ENCODE measurements at places on chromosomes 13 and 19.
A peak's percentile ranks its signal among the peaks of the same experiment; 100 is the strongest.

GRCh38 chr19:43591904-43592772 lies 3.8 kb downstream of the IRGQ start:
- DNase-seq = no peak
- no peak overlapping the region for H3K4me3 ChIP-seq
- no peak overlapping the region for H3K27ac ChIP-seq
- peaks cover 15% of the 10 kb centered on the region for H3K4me1 ChIP-seq
- no peaks in the 10 kb centered on the region for H3K27me3 ChIP-seq
- H3K36me3 ChIP-seq = peaks cover 11% of the 10 kb centered on the region

- no peaks in the 10 kb centered on the region for H3K27me3 ChIP-seq
- H3K27ac ChIP-seq = no peak overlapping the region
- H3K36me3 ChIP-seq = no peaks in the 10 kb centered on the region
- no peak overlapping the region for H3K4me3 ChIP-seq
- no peaks in the 10 kb centered on the region for H3K4me1 ChIP-seq
Observed at GRCh38 chr13:29572575-29572974, 22.9 kb downstream of the SLC7A1 start.

- no peak overlapping the region for H3K4me3 ChIP-seq
- no peak for DNase-seq
- no peak overlapping the region for H3K27ac ChIP-seq
- H3K36me3 ChIP-seq = no peaks in the 10 kb centered on the region
- H3K27me3 ChIP-seq = no peaks in the 10 kb centered on the region
- H3K4me1 ChIP-seq = no peaks in the 10 kb centered on the region
Observed at GRCh38 chr13:79659121-79659521, 178.2 kb downstream of the NDFIP2 start.

GRCh38 chr13:99859178-99860177 lies 112.1 kb downstream of the ZIC5 start:
- no peak overlapping the region for H3K4me3 ChIP-seq
- no peak for DNase-seq
- no peak overlapping the region for H3K27ac ChIP-seq
- H3K27me3 ChIP-seq = no peaks in the 10 kb centered on the region
- H3K4me1 ChIP-seq = no peaks in the 10 kb centered on the region
- no peaks in the 10 kb centered on the region for H3K36me3 ChIP-seq

- no peak overlapping the region for H3K27ac ChIP-seq
- H3K4me1 ChIP-seq = no peaks in the 10 kb centered on the region
- H3K27me3 ChIP-seq = no peaks in the 10 kb centered on the region
- no peak for DNase-seq
Observed at GRCh38 chr13:28336193-28336657, 158.7 kb downstream of the FLT1 start.

DNA sequence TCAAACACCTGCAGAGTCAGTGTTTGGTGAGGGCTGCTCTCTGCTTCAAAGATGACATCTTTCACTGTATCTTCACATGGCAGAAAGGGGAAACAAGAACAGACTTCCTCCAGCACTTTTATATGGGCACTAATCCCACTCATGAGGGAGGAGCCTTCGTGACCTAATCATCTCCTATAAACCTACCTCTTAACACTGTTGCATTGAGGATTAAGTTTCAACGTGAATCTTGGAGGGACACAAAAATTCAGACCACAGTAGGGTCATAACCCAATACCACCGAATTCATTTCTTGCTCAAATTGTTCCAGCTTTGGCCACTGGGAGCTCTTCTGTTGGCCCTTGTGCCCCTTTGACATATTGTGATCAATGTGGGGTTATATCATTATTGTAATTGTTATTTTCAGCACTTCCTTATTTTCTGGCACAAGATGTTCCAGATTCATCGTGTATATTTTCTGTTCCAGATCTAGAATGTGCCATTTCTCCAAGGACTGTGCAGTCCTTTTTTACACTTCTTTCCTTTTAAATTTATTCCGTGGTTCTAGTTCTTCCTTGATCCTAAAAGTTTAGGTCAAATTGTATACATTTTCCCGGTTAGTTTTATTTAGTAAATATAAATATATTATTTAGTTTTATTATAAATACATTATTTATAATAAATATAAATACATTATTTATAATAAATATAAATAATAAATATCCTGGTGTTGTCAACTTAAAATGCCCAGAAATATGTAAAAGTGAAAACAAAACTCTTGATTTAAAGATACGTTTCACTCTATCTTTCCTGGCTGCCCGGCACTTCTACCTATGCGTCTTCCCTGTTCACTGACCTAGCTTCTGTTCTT lies 35.5 kb upstream of the IGFL4 start:
- H3K27ac ChIP-seq = no peak overlapping the region
- no peaks in the 10 kb centered on the region for H3K36me3 ChIP-seq
- no peaks in the 10 kb centered on the region for H3K27me3 ChIP-seq
- H3K4me3 ChIP-seq = no peak overlapping the region
- no peak for DNase-seq
- H3K4me1 ChIP-seq = no peaks in the 10 kb centered on the region

GRCh38 chr13:40968416-40969000 lies 50.6 kb downstream of the ELF1 start:
- no peaks in the 10 kb centered on the region for H3K36me3 ChIP-seq
- H3K4me1 ChIP-seq = no peaks in the 10 kb centered on the region
- no peaks in the 10 kb centered on the region for H3K27me3 ChIP-seq
- H3K4me3 ChIP-seq = no peak overlapping the region
- no peak for DNase-seq
- H3K27ac ChIP-seq = no peak overlapping the region

- H3K4me3 ChIP-seq = no peak overlapping the region
- H3K27me3 ChIP-seq = no peaks in the 10 kb centered on the region
- H3K4me1 ChIP-seq = no peaks in the 10 kb centered on the region
- H3K36me3 ChIP-seq = no peaks in the 10 kb centered on the region
- no peak for DNase-seq
- H3K27ac ChIP-seq = no peak overlapping the region
Observed at GRCh38 chr13:50419331-50419865, 404.2 kb downstream of the KCNRG start.

GRCh38 chr13:27889471-27889870 lies 30.3 kb upstream of the PDX1 start:
- no peak overlapping the region for H3K27ac ChIP-seq
- no peak for DNase-seq
- no peaks in the 10 kb centered on the region for H3K36me3 ChIP-seq
- no peaks in the 10 kb centered on the region for H3K4me1 ChIP-seq

DNA sequence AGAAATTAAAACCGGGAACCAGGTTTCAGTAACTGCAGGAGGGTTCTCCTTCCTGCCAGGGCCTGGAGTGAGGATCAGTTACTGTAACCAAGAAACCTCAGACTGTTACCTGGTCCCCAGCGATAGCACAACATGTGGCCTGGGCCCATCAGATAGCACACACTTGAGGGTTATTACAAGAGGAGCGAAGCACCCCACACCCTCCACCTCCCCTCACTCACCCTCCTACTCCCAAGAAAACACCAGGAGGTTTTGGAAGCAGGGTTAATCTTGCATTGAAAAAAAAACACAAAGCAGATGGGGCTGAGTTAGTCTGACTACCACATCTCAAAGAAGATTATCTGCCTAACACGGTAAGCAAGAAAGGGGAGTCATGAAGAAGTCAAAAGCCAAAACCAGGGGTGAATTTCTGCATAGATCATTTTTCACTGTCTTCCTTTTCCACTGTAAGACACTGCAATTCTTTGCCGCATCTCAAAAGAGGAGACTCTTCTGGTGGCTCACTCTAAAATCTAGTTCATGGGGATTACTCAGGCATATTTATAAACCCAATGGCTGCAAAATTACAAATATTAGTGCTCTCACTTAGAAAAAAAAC lies 75.9 kb upstream of the DOCK9 start:
- H3K4me1 ChIP-seq = no peaks in the 10 kb centered on the region
- H3K4me3 ChIP-seq = no peak overlapping the region
- DNase-seq = no peak
- no peaks in the 10 kb centered on the region for H3K36me3 ChIP-seq

DNA sequence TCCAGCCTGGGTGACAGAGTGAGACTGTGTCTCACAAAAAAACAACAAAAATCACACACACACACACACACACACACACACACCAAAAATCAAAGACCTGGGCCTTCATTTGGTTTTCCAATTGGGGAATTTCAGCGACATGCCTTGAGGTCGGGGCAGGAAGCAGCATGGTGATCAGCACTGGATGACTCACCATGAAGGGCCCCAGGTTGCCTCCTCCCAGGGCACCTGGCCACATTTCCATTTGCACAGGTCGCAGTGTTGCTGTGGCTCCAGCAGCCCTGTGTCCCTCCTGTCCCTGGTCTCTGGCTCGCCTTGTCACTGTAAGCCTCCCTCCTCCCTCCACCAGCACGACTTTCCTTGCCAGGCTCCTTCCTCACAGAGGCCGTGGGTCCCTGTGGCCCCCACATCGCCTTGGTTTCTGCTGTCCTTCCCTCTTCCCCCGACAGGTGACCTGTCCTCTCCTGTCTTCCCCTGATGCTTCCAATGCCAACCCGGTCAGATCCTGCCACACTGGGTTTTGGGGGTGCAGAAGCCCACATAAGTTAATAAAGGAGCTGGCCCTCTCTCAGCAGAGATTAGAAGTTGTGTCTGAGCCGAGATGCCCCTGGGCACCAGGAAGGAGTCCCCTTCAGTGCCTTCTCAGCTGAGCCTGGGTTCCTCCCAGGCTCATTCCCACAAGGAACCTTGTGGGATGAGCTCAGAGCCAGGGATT lies 66.7 kb downstream of the GPR12 start:
- H3K36me3 ChIP-seq = no peaks in the 10 kb centered on the region
- no peak for DNase-seq
- no peak overlapping the region for H3K27ac ChIP-seq
- H3K4me3 ChIP-seq = no peak overlapping the region
- H3K4me1 ChIP-seq = peaks cover 5% of the 10 kb centered on the region
- no peaks in the 10 kb centered on the region for H3K27me3 ChIP-seq

DNA sequence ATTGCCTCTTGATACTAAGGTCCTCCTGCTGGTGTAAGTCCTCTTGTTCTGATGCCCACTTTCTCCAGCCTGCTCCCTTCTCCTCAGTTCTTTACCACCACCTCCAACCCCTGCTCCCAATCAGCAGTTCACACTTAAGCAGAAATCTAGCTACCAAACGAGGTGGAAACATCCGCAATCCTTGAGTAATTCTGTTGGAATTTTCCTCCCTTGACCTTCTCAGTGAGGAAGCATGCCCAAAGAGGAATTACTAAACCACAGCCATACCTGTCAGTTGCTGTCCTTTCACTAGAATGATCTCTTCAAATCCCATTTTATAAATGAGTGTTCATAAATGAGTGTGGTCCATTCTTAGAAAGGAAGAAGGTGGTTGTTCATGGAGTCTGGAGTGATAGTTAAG lies 289.9 kb downstream of the DACH1 start:
- no peaks in the 10 kb centered on the region for H3K36me3 ChIP-seq
- H3K27me3 ChIP-seq = no peaks in the 10 kb centered on the region
- no peak for DNase-seq
- no peaks in the 10 kb centered on the region for H3K4me1 ChIP-seq
- H3K27ac ChIP-seq = no peak overlapping the region
- H3K4me3 ChIP-seq = no peak overlapping the region

- no peak overlapping the region for H3K4me3 ChIP-seq
- H3K27me3 ChIP-seq = no peaks in the 10 kb centered on the region
- no peaks in the 10 kb centered on the region for H3K4me1 ChIP-seq
- no peak for DNase-seq
- no peak overlapping the region for H3K27ac ChIP-seq
- H3K36me3 ChIP-seq = no peaks in the 10 kb centered on the region
Observed at GRCh38 chr13:93818345-93818744, 591.7 kb downstream of the GPC6 start.

- DNase-seq = no peak
- H3K4me1 ChIP-seq = no peaks in the 10 kb centered on the region
- H3K36me3 ChIP-seq = no peaks in the 10 kb centered on the region
Observed at GRCh38 chr19:51368366-51369282, at the start of gene CLDND2. TSS of gene CLDND2 (minus strand) at chr19:51369003. CDS start at chr19:51368577, 426 bp downstream.

GRCh38 chr13:109778102-109778542 lies 8.3 kb downstream of the IRS2 start:
- no peaks in the 10 kb centered on the region for H3K4me1 ChIP-seq
- DNase-seq = no peak
- H3K36me3 ChIP-seq = no peaks in the 10 kb centered on the region

DNA sequence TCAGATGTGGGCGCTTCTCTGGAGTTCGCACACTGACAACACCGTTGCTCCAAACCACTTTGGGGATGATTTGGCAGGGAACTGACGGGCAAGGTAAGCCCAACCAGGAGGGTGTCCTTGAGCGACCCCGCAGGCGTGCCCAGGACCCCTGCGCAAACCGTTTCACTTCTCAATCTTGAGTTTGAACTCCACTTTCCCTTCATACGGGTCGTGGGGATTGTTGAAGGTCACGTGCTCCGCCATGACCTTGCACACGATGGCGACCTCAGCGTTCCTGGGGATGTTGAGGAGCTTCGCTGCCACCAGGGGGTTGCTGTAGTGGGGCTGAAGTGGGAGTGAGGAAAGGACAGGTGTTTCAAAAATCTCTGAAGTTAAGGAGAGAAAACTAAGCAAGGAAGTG lies 8.8 kb downstream of the ATP4B start:
- peak; percentile 43 for DNase-seq
- H3K36me3 ChIP-seq = no peaks in the 10 kb centered on the region
- H3K4me3 ChIP-seq = no peak overlapping the region
- H3K27me3 ChIP-seq = no peaks in the 10 kb centered on the region
- H3K27ac ChIP-seq = no peak overlapping the region

DNA sequence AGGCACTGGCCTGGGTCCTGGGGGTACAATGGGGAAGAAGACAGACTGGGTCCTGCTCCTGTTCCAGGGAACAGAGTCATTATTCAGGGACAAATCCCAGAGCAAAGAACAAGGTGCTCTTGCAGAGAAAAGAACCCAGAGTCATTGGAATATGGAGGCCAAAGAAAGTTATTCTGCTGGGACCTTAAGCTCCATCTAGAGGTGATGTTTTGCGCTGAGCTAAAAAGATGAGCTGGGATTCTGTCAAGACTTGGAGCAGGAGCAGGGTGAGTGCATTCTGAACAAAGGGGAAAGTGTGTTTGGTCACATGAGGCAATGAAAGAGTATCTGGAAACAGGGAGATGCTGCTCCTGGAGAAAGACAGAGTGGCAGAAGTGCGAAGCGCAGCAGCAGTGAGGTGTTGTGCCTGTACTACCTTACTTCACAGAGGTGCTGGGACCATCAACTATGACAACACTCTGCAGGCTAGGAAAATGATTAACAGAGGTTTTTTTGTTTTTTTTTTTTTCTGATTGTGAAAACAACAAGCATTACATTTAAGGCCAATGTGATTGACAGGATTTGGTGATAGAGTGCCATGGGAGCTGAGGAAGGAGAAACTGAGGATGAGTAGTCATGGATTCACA lies 95.3 kb upstream of the TNFSF11 start:
- H3K27me3 ChIP-seq = no peaks in the 10 kb centered on the region
- H3K4me3 ChIP-seq = no peak overlapping the region
- H3K4me1 ChIP-seq = no peaks in the 10 kb centered on the region

GRCh38 chr19:49114630-49115363 lies 627 bp downstream of the LIN7B start:
- peaks cover 15% of the 10 kb centered on the region for H3K4me1 ChIP-seq
- H3K4me3 ChIP-seq = peak overlapping the region; percentile 85
- peak; percentile 69 for DNase-seq
- no peaks in the 10 kb centered on the region for H3K36me3 ChIP-seq
- peak overlapping the region; percentile 50 for H3K27ac ChIP-seq
- no peaks in the 10 kb centered on the region for H3K27me3 ChIP-seq

Measured in right lobe of liver (tissue), 6 donors.